Chondrocyte (in vitro differentiated cells): ENCODE measurements at places on chromosomes 1 and 21.

GRCh38 chr1:75522389-75522788 lies 88.5 kb downstream of the SLC44A5 start:
- no peak for DNase-seq

- DNase-seq: no peak
Observed at GRCh38 chr1:163928069-163928468, 606.3 kb downstream of the NUF2 start.

DNA sequence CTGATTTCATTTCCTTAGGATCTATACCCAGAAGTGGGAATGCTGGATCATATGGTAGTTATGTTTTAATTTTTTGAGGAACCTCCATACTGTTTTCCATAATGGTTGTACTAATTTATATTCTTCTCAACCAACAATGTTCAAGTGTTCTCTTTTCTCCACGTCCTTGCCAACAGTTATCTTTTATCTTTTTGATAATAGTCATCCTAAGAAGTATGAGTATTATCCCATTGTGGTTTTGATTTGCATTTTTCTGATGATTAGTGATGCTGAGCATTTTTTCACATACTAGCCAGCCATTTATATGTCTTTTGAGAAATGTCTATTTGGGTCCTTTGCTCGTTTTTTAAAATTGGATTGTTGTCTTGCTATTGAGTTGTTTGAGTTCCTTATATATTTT lies 38.5 kb downstream of the ABCD3 start:
- no peak for DNase-seq

GRCh38 chr1:107344268-107344760 lies 203.5 kb downstream of the NTNG1 start:
- no peak for DNase-seq

GRCh38 chr1:60036856-60037460 lies 36.6 kb downstream of the C1orf87 start:
- no peak for DNase-seq

DNA sequence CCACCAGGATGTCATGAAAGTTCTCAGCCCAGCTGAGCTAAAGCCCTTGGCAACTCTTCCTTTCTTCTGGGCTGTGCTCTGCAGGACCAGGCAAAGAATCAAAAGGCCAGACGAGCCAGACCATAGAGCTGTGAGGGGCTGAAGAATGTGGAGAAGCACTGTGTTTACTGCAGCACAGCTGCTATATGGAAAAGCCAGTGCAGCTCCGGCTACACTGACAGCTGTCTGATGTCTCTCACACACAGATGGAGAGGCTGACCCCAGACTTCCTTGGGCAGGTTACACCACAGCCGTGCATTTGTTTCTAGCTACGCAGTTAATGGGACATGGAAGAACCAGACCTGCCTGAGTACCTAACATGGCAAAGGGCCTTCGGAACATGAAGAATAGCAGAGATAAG lies 40.3 kb downstream of the CD247 start:
- no peak for DNase-seq

- no peak for DNase-seq
Observed at GRCh38 chr1:167791281-167792187, 69.8 kb downstream of the MPZL1 start.

DNA sequence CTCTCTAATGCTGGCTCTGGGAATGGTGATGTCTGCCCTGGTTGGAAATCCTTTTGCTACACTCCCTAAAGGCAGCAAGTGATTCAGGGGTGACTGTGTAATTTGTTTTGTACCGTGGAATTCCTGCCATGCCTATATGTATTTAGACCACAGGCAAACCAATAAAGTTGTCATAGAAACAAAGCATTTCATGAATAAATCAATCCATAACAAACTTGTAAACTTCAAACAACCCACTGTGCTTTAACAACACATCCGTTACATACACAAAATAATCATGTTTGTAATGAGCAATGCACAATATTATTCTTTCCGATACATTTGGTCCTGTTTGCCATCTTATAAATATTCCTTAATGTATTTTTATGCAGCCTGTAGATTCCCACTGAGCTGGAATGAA lies 330.3 kb upstream of the SNX7 start:
- DNase-seq: no peak

DNA sequence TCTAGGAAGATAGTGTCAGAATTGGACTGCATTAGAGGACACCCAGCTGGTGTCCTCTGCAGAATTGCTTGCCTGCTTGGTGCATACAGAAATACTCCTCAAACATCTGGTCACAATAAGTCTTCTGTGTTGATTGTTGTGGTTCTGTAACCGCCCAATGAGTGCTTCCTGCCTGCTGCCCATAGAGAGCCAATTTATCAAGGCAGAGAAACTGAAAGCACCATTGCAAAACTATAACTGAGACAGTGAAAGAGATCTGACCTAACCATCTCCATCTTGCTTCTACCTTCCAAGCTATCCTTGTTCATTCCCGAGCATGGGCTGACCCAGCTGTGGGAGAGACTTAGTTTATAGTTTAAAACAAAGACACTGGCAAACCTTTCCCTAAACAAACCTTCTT lies 462.4 kb upstream of the RGS18 start:
- DNase-seq: no peak
